HEK293T (cell line): ENCODE measurements at places on chromosomes 1 and 21.

- DNase-seq = no peak
Observed at GRCh38 chr1:213884942-213885341, 102.8 kb upstream of the PROX1 start.

- DNase-seq = no peak
Observed at GRCh38 chr1:35588197-35588910, 15.2 kb downstream of the TFAP2E start.

GRCh38 chr1:109242387-109242786 is 7.0 kb upstream of the CELSR2 start:
- DNase-seq = no peak

- peak; percentile 49 for DNase-seq
Observed at GRCh38 chr1:218585511-218586184, 240.5 kb downstream of the TGFB2 start.

DNA sequence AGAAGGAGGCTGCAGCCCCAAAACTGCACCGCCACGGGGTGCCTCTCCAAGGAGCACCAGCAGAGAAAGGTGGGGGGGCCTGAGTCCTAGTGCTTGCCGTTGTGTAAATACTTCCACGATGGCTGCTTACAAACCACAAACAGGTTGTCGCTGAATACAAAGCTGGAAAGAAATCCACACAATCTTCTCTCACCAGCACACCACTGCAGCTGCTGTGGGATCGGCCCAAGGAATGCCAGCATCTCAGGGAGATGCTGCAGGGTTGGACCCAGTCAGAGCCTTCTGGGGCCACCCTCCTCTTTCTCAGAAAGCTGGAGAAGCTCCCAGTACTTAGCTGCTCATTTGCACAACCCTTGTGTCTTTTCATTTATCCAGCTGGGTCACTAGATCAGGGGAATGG is 3.0 kb upstream of the S100A14 start:
- DNase-seq = no peak

DNA sequence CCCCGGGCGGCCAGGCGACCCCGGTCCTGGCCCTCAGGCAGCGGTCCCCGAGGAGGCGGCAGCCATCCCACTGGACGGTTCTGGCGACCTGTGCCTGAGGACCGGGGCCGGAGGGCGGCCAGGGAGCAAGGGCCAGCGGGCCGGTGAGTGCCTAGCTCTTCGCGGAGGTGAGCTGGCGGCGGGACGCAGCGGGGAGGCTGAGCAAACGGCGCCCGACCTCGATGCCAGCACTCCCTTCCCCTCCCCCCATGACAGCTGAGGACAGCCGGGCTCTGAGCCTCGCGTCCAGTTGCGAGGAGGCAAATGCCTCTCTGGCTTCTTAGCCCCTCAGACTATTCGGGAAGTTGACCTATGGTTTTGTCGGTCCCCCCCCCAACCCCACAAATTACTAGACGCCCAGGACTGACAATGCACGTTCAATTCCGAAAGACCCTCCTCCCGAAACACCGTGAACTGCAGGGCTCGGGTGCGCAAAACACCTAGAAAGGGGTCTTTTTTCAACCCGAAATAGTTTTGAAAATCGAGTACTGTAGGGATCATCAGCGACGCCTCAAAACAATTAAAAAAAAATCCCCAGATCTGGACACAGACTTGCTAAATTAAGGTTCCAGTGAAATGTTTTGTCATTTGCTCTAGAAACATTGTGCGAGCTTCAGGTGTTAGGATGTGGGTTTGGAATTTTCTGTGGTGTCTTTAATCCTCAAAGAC is 8.3 kb downstream of the CDKN2C start:
- peak; percentile 61 for DNase-seq

DNA sequence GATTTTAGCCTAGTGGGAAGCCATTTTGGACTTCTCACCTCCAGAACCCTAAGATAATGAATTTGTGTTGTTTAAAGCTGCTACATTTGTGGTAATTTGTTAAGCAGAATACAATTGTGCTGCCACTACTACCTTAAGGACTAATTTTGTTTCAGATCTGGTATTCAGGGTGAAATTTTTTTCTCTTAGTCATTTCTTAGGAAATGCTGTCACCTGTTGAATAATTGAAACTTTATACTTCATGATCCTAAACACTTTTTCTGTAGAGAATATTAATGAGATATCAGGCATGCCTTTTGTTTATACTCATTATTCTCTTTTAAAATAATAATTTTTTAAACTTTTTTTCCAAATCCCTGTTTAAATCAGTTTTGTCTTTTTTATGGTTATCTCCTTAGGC is 246.8 kb downstream of the TGFB2 start:
- no peak for DNase-seq

GRCh38 chr1:51728611-51729155 is 111.8 kb downstream of the OSBPL9 start:
- DNase-seq = no peak

- peak; percentile 40 for DNase-seq
Observed at GRCh38 chr1:19484798-19485361, 459 bp downstream of the CAPZB start.

DNA sequence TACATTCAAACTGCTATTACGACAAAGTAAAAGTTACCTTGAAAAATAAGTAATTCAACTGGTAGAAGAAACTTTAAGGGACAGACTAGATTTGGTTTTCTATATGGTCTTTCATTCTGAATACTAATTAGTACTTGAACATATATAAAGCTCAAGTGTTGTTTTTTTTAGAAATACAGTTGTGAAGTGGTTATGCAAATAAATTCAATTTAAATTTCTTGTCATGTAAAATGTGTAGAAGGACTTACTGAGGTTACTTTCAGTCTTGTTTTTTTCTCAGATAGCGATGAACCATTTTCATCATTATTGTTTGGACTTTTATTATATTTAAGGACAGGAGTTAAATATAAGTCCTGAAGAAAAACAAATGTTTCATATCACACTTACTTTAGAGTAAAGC is 24.4 kb downstream of the HS2ST1 start:
- DNase-seq = no peak
